Skin of body (tissue), 3 donors: ENCODE measurements at places on chromosomes 3 and 15.

DNA sequence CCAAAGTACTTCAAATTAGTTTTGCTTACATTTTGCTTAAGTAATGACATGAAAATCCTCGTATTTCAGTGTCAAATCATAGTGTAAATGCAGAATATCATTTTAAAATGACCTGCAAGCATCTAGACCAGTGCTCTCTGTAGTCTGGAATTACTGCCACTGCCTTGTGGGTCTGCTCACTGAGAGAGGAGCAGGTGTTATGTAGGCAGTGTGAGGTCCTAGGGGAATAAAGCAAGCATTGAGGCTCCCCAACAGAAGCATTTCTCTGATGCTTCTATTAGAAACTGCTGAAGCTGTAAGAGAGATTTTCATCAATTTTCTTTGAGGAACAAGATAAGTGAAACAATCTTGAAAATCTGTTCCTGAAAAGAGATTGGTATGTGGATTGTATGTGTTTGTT lies 253.2 kb downstream of the BBX start:
- DNase-seq: no peak

- no peak for DNase-seq
These were observed 38.2 kb downstream of the TPM1 start for GRCh38 chr15:63080634-63081250.

- DNase-seq: no peak
These were observed 32.2 kb downstream of the GRIP2 start for GRCh38 chr3:14507757-14508504.

- DNase-seq: peak; percentile 15
These were observed 61.2 kb upstream of the EPHB3 start for GRCh38 chr3:184500344-184500923.

GRCh38 chr3:133901083-133901482 lies 5.4 kb upstream of the RAB6B start:
- no peak for DNase-seq

GRCh38 chr15:76809412-76810103 lies 95.6 kb downstream of the SCAPER start:
- DNase-seq: no peak

GRCh38 chr3:168973897-168974296 lies 689.6 kb downstream of the MECOM start:
- no peak for DNase-seq

- DNase-seq: peak; percentile 61
These were observed 103.8 kb downstream of the RBMS3 start for GRCh38 chr3:29384640-29385039.

DNA sequence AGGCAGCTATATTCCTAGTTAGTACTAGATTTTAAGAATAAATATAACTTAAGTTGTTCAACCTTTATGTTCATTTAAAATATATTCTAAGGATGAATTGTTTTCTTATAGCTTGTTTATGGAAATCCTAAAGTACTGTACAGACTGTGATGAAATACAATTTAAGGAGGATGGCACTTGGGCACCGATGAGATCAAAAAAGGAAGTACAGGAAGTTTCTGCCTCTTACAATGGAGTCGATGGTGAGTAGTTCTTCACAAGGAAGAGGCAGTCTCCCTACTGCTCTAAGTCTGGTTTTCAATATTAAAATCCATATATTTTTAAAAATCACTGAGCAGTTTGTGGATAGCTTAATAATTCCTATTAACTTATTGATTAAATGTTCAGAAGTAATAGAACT lies 29.6 kb downstream of the CALML4 start:
- DNase-seq: no peak

DNA sequence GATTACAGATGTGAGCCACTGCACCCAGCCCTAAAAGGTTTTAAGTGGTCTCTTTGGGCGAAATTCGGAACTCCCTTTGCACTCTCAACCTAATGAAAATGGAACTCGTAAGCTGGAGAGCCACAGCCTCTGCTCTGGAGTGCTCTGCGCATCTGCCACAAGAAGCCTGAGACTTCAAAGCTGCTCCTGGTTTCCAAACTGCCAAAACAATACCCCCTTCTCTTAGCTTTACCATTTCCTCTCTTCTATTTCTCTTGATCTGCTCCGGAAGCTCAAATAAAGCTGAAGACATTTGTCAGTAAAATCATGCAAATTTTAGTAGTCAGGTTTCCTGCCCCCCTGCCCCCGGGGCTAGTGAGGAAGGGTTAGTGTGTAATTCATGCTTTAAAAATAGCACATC lies 312.7 kb downstream of the MFSD1 start:
- no peak for DNase-seq

DNA sequence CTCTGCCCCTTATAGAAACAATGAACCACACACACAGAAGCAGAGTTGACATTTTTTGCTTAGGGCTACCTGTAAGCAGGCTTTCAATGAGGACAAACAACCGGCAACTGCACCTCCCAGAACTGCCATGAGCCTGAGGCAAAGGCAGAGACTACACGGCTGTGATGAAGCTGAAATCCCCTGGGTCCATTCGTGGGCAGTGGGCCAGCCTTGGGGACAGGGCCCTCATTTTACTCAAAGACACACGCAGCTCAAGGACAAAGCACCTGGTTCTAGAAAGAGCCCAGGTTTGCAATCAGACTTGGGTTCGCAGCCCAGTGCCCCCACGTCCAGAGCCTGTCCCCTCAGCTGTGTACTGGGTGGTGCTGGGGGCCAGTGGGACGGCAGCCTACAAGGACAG lies 17.9 kb downstream of the FAM174B start:
- DNase-seq: no peak

- DNase-seq: no peak
These were observed 18.2 kb upstream of the ATP2B2 start for GRCh38 chr3:10523561-10523960.

DNA sequence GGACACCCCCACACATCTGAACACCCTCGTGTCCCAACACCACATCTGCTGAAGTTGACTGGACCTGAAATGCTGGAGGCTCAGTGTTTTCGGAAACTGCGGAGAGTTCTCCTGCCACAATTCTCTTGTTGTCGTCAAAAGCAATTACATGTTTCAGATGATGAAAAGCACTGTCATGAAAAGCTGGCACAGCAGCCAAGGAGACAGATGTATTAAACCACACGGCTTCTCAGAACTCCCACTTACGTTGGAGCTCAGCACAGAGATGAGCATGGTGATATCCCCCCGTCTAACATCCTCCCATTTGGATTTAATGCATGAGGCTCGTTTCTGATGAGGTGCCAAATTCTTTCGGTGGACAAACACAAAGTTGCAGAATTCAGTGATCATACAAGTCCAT lies 180.1 kb downstream of the RORA start:
- DNase-seq: no peak

GRCh38 chr3:78398401-78398800 lies 1358.5 kb downstream of the ROBO2 start:
- DNase-seq: no peak

- DNase-seq: no peak
These were observed 59.5 kb upstream of the HACD2 start for GRCh38 chr3:123644358-123644757.
